ENCODE measurements at places on chromosomes 12 and 14. TPM values are rescaled to one million over a fixed set of nuclear protein-coding genes. Genes with fewer than 3 reads are reported as not detected.

Gene LHX5
- total RNA-seq = not detected

DNA sequence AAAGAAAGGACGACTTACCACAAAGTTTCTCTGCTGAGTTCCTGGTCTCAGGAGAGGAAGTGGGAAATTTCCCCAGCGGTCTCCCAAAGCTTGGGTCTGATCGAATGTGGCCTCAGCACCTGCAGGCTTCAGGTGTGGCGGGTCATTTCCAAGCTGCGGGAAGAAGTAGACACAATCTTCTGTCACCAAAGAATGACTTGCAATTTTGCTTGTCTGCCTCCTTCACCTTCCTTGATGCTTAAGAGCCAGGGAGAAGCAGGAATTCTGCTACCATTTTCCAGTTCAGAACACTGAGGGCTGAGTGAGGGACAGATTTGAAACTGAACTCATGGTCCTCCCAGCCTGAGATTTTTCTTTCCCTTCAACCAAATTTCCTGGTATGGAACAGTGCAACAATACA lies 87.8 kb downstream of the RIMBP2 start:
- DNase-seq = no peak

DNA sequence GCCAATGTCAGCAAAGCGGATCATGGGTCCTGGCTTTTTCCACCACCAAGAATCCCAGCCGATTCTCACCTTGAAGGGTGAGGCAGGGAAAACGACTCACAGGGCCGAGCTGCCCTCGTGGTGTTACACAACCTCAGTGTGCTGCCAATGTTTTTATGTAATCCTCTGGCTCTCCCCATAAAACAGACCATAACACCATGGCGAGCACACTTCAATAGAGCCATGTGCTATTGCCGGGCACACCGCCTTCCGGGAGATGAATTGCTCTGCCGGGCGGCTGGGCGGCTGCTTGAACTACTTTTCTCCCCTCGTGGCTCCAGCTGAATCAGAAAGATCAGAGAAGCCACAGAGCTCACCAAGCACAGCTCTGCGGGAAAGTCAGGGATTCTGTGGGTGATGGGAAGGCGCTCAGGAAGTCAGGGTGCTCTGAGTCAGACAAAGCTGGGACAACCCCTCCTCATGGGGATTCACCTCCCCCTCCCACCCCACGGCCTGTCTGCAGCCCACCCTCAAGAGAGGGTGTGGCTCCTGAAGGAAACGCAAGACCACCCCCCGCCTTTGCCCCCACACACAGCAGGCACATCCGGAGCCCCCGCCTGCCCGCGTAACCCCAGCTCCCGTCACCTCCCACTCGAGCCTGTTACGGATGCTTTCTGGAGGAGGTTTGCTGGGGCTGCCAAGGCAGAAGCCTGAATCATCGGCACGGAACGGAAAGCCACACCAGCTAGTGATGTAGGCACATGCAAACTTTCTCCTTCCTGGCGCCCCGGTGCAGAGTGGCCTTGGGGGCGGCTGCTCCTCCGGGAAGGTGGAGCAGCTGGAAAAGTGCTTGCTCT lies 1.8 kb downstream of the GALNT9 start:
- no peak for DNase-seq

DNA sequence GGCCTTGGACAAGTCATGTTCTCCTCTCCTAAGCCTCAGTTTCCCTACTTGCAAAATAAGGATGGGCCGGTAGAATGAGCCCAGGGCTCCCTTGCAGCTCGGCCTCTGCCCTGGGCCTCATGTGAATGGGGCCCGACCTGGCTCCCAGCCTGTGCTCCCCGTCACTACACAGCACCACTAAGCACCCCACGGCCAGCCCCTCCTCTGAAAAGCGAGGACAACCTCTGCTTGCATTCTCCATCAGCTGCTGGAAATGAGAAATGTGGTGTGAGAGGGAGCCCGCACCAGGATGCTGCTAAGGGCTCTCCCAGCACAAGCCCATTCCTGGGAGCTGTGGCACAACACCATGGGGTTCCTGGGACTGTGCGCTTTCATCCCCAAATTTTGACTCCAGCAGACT lies 10.2 kb downstream of the SLC25A47 start:
- peak; percentile 30 for DNase-seq

DNA sequence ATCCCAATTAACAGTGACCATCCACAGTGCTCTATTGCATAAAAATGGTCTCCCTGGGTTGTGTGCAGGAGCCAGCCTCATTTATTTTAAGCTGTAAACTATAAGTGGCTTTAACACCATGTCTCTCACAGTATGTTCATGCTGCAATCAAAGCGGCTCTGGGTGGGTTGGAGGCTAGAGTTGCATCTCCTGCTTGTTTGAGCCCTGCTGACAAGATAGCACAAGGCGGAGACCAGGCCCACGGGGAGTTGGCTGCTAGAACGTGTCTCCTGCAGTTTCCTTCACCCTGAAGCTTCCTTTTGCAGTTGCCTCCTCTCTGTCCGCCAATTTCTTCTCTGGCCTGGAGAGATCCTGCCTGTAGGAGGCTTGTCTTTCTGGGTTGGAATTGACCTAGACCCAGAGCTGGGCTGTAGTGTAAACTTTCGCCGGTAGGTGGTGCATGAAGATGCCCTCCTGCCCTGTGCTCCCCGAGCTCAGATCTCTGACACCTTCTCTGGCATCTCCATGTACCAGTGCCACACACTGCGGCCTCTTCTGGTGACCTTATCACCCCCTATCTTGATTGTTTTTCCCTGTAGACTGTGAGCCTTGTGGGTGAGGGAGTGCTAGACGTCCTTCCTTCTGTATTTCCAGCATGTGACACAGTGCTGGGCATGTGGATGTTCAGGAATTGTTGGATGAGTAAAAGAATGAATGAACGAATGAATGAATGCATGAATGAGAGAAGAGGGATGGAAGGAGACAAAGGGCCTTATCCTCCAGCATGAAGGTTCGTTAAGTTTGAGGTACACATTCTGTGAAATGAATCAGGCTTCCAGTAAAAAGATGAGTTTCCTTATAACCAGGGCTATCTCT lies 10.4 kb downstream of the OTUB2 start:
- DNase-seq = peak; percentile 74

Gene KLRB1
- 0.75 TPM for total RNA-seq

Gene GPR135
- 2.9 TPM for total RNA-seq

GRCh38 chr12:75480469-75480949 lies at the start of gene GLIPR1:
Gene GLIPR1 (plus strand): TSS chr12:75480755. CDS start chr12:75480881, 126 bp downstream.
- no peak for DNase-seq

GRCh38 chr14:85459361-85460000 lies 70.5 kb upstream of the FLRT2 start:
- DNase-seq = no peak

Gene TMPRSS12
- not detected for total RNA-seq

Gene ADSS1
- total RNA-seq = 13.3 TPM

GRCh38 chr14:106318700-106319099 lies 792.3 kb downstream of the TMEM121 start:
- peak; percentile 41 for DNase-seq

- no peak for DNase-seq
Observed at GRCh38 chr14:53993920-53994607, 37.4 kb upstream of the BMP4 start.
